Memory B cell (primary cell): ENCODE measurements at places on chromosomes 3 and 15.

GRCh38 chr3:184016169-184016570 lies 1.5 kb downstream of the ABCC5 start:
- DNase-seq: no peak

DNA sequence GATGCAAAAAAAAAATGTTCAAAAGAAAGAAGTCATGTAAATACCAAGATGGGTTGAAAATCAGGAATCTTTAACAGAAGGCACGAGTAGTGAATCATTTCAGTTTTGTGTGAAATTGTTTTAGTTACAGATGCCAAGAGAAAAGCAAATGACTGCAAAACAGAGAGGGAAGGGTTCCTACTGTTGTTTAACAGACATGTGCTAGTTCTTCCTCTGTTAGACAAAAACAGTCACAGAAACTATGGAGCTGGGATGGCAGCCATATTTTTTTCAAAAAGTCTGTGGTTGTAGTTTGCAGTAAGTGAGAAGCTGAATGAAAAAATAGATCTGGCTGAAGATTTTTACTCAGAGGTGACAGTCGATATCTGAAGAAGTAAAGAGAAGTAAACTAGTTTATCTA lies 511.9 kb downstream of the ZIC1 start:
- DNase-seq: no peak

DNA sequence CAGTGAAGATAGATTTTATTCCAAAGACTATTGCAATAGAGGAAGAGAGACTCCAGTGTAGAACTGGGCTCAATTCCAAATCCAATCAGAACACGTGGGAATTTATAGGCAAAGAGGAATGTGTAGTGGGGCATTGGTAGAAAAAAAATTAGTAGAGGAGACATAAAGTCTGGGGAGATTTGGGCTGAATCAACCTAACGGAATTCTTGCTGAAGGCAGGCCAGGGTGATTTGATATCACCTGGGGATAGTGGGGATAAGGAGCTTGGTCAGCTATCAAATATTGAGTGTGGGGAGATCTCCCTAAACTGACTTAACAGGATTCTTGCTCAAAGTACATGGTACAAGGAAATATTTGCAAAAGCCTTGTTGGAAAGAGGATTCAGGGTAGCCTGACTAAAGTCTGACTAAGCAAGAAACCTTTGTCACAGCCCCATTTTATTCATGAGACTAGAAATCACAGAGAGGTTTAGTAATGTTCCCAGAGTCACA lies 29.6 kb downstream of the SST start:
- no peak for DNase-seq

GRCh38 chr15:22815766-22816165 lies 22.7 kb upstream of the NIPA2 start:
- no peak for DNase-seq

DNA sequence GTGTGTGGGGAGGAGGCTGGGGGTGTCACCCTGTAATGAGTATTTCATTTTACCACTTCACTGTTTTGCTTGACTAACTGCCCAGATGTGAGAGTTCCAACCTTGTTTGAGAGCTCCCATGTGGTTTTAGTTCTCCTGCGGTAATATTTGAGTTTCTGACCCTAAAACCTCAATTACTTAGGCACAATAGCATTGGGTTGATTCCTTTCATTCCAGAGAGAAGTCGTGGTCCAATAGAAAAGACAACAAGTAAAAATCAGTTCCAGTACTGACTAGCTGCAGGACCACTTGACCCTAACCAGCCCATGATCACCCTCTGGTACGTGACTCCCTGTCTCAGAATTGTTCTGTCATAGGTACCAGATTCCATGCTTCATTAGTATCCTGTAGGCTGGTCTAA lies 630.4 kb downstream of the CADM2 start:
- no peak for DNase-seq

- no peak for DNase-seq
Observed at GRCh38 chr3:46888705-46889104, 11.2 kb downstream of the PTH1R start.

DNA sequence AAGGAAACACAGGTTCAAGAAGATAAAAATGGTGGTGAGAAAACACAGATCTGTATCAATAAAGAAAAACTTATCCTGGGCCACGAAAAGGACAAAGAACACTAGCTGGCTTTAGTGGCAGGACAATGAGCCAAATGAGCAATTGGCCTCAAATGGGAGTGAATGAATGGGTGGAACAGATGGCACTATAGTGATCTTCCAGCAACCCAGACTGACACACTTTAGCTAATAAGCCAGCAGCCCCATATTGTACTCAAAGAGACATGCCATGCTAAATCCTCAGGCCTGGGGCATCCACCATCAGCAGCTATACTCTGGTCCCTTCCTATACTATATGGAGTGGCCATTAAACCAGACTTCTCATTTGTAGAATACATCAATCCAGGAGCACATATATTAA lies 60.0 kb upstream of the GADL1 start:
- DNase-seq: no peak

DNA sequence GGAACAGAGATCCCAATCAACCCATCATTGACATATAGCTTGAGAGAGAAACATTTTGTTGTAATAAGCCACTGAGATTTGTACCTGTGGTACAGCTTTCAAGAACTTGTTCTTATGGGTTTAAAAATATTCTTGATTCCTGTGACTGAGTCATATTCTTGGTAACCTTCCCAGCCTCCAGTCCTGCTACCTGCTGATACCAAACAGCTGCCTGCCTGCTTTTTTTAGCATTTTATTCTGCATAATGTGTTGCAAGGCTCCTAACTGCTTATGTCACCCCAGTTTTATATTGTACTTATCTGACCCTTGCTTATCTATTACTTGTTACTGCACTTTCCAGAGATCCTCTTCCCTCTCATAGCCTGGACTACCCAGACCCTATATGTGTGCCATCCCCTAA lies 349.3 kb upstream of the SOX2 start:
- no peak for DNase-seq

DNA sequence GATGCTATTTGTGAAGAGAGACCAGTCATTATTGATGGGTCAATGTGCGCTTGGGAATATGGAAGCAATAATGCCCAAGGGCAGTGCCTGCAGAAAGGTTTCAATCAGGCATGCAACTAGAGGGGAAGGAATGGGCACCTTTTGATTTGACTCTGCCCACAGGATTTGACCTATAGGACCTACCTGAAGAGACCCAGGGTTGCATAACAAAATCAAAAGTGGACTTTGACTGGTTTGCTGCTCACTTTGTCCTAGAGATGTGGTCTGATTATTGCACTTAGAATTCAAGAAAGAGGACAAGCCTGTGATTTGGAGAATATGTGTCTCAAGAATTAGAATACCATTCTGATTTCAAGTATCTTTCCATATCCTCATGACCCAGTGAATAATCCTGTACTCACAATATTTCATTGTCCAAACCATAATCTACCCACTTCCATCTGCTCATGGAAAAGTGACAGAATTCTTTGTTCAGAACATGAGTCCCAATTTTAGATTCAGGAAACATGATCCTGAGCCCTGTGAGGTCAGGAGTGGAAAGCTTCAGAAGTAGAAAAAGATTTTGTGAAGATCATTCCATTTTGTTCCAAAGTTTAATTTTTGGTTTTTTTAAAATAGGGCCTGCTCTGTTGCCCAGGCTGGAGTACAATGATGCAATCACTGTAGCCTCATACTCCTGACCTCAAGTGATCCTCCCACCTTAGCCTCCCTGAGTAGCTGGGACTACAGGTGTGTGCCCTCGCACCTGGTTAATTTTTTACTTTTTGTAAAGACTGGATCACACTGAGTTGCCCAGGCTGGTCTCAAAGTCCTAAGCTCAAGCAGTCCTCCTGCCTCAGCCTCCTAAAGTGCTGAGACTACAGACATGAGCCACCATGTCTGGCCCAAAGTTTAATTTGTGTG lies 151.3 kb upstream of the NR2E3 start:
- no peak for DNase-seq

DNA sequence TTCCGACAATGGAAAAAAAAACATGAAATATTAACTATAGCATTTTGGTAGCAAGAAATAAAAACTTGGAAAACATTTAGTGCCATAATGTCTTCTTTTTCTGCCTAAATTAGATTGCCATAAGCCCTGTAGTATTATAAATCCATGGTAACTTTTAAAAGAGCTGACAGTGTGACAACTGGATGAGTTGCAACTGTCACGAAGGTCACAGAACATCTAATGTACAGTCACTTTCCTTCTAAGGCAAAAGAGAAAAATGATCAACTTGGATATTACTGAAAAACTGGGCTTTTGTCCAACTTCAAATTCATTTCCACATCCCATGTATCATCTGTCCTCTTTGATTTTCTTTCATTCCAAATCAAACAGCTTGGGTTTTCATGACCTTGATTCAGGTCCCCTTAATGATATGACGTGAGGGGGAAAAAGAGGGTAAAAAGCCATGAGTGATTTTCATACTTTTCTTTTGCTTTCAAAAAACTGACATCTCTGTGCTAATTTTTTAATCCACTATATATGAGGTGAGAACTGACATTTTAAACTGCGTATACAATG lies 602 bp downstream of the CPB1 start:
- DNase-seq: no peak

DNA sequence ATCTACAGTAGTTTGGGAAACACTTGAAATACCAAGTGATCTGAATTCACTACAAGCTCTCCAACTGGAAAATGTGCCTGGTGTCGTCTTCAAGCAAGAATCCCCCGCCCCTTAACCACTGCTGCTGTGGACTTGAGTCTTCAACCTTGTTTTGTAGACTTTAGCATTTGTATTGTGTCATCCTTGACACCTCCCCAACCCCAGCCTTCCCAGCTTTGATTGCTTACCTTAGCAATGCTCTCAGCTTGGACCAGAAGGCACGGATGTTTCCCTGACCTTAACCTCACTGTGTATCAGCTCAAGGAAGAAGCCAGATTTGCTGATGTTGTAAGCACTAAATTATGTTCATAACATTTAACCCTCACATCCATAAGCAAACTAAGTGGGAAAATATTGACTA lies 146.4 kb downstream of the IGF1R start:
- no peak for DNase-seq

DNA sequence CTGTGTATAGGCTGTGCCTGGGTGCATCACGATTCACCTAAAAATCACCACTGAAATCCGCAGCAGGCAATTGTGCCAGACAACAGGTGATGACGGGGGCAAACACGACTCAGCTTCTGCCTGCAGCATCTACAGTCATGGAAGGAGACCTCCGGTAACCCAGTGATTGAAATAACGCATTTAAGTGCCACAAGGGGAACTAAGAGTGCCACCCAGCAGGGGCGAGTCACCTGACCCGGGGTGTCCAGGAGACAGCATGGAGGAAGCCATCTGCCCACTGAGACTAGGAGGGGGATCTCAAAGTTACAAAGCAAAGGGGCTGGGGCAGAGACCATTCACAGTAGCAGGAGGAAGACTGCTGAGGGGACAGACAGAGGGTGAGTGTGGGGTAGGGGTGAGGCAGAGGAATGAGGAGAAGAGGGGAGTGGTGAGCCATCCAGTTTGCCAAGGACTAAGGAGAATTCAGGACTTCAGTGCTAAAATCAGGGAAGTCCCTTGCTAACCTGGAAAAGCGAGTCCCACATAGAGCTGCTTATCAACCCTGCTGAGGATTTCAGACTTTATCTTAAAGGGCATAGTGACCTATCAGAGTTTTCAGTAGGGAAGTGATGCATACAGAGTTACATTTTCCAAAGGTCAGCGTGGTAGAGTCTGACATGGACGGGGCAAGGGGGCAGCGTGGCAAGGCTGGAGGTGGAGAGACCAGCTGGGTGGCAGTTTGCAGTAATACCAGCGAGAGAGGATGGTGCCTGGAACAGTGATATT lies 256.7 kb upstream of the HES1 start:
- DNase-seq: no peak

DNA sequence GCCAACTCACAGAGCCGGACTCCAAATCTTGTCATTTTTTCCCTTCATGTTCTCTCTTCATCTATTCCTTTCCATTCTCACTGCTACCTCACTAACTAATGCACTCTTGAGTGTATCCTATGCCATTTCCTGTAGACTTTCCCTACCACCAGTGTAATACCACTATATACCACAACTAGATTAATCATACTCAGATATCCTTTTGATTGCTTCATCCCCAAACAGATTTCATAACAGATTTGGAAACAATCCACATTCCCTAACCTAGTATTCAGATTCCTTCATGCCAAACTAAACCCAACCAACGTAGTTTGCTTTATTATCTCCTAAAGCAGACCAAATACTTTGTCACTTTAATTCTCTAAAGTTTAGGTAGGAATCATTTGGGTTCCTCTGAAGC lies 2.6 kb upstream of the PLOD2 start:
- DNase-seq: no peak

DNA sequence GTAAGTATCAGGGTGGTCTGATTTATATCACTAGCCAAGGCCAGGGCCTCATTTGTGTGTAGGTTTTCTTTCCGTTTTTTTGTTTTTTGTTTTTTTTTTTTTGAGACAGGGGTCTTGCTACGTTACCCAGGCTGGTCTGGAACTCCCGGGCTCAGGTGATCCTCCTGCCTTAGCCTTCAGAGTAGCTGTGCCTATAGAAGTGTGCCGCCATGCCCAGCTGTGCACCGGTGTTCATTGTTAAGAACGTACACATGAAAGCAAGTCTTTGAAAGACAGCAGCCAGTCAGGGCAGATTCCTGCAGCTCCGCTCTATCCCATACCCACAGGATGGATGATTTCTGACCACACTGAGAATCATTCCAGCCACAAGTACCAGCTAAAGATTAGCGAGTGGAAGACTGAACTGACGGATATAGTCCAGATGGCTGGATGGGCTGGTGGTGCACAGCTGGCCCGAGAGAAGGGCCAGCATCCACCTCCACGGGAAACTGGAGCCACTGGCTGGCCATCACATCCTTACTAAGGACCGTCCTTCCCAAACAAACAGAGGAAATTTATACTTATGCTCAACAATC lies 95.4 kb downstream of the PCSK6 start:
- no peak for DNase-seq

DNA sequence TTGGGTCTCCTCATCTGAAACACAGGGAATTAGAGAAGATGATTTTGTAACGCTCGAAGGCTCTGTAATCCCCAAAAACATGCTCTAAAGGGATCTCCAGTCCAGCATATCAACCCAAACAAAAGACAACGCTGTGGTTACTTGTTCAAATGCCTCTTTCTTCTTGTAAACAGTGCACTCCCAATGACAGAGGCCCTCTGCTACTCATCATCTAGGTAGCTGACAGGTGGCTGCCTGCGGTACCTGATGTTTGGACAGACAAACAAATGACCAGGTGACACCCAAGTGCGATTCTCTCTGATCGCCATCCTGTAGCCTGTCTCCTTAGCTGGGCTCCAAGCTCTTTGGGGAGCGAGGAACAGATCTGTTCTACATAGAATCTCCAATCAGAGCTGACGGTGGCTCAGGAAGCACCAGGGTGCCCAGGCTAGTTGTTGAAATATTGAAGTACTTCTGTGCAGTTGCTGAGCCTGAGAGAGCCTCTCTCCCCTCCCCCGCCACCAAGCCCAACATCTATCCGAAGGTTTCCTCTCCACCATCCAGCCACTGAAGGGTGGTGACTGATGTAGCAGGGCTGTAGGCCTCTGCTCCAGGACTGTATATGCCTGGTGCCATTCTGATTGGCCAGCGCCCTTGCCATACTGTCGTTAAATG lies 238.7 kb downstream of the XXYLT1 start:
- no peak for DNase-seq

GRCh38 chr3:39502838-39503145 lies 35.3 kb downstream of the MOBP start:
- DNase-seq: no peak

- no peak for DNase-seq
Observed at GRCh38 chr3:53493595-53493962, 832 bp upstream of the CACNA1D start.
